ENCODE measurements at places on chromosomes 2 and 18.

DNA sequence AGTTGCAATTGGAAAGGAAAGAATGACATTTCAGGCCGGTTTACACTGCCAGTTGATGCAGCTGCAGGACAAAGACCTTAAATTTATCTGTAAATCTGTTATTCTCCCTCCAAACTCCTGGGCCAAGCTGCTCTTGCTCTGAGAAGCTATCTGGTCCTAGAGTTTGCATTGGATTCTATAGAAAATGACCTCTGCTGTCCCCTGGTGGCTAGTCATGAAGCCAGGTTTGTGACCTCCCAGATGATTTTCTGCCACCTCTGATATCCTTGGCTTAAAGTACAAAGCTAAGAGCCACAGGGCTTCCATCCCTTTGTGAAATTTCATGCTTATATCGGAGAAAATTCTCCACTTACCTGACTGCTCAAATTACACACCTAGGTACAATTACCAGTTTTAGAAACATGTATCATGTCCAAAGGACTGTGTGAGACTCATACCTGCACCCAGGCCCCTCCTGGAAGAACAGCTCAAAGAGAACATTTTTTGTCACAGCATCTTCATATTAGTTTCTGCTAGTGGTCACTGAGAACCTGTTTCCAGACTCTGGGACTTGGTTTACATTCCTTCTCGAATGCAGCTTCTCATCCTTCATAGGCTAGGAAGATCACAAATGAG, 28.9 kb upstream of the IER3IP1 start:
- DNase-seq, result no peak

GRCh38 chr2:64846177-64846576, 143.0 kb upstream of the SLC1A4 start:
- DNase-seq, result no peak

DNA sequence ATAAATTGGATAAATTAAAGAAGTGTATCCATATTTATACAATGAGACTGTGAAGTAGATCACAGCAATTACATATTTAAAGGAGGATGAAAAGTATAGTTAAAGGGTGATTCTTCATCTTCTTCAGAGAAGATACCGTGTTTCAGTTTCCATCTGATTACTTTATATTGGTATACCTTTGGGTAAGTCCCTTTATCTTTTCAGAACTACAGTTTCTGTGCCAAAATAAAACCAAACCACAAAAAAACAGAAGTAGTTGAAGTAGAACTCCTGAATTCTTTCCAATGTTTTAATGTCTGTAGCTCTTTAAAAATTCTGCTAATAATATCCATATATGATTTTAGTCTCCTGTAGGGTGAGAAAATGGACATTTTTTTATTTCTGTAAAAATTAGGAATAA, 231.2 kb upstream of the LINC00305 start:
- no peak for DNase-seq

GRCh38 chr2:13504808-13505207, 788.1 kb downstream of the TRIB2 start:
- no peak for DNase-seq

DNA sequence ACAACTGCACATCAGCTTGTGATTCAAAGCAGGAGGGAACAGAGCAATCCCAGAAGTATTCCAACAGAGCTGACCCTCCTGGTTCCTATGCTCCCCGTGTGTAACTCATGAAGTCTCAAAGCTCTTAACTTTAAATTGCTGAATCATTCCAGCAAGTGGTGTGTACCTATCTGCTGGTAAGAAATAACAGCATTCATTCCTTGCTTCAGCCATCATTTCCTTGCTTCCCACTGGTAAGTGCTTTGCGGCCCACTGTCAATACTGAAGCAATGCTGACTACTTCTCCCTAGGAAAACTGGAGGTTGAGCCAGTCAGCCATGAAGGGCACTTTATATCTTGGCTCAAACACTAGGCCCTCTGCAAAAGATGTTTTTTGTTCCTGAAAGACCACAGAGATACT, 222.4 kb downstream of the EXOC6B start:
- no peak for DNase-seq

GRCh38 chr18:31562726-31563125, 29.0 kb upstream of the TTR start:
- DNase-seq, result no peak

- DNase-seq, result no peak
These were observed 36.8 kb downstream of the RNU4ATAC start for GRCh38 chr2:121567452-121567851.

DNA sequence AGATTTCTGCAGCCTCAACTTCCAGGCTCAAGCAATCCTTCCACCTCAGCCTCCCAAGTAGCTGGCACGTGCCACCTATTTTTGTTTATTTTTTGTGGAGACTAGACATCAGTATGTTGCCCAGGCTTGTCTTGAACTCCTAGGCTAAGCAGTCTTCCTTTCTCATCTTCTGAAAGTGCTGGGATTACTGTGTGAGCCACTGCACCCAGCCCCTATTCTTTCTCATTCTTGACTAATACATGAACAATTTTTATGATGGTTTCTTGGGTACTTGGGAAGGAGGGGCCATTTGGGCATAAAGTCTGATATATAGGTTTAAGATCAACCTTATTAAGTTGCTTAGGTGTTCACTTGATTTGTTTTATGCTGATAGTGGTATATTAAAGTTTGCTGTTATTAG, 26.2 kb downstream of the EPC2 start:
- no peak for DNase-seq

DNA sequence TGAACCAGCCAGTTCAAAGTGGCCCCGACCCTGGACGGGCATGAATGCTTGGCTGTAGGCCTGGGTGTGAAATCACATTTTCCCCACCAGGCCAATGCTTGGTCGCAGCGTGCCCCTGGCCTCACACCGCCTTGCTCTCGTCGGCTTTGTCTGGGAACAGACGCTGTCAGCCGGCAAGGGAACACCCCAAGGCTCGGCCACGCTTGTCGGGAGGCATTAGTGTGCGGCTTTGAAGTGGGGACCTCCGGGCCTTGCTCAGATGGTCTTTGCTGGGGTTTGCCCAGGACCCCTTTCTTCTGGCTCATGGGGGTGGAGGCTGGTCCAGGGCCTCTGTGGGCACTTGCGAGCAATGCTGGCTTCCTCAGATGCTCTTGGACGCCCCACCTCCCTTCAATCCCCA, 79.1 kb downstream of the INHBB start:
- DNase-seq, result no peak

- DNase-seq, result no peak
These were observed 217.1 kb downstream of the DYM start for GRCh38 chr18:49243391-49243790.

DNA sequence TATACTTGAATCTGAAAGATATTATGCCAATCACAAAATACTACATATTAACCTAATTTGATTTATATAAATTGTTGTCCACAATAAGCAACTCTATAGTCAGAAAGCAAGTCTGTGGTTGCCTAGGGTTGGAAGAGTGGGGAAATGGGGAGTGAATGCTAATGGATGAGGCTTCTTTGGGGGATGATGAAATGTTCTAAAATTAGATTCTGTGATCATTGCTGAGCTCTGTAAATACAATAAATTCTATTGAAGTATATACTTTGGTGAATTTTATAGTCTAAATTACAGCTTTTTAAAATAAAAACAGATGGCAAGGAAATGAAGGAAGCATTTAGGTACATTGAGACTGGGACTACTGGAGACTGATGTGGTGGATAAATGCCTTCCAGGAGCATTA, 275.5 kb downstream of the MBD2 start:
- no peak for DNase-seq

- DNase-seq, result no peak
These were observed 42.7 kb downstream of the MAL start for GRCh38 chr2:95068256-95068655.

DNA sequence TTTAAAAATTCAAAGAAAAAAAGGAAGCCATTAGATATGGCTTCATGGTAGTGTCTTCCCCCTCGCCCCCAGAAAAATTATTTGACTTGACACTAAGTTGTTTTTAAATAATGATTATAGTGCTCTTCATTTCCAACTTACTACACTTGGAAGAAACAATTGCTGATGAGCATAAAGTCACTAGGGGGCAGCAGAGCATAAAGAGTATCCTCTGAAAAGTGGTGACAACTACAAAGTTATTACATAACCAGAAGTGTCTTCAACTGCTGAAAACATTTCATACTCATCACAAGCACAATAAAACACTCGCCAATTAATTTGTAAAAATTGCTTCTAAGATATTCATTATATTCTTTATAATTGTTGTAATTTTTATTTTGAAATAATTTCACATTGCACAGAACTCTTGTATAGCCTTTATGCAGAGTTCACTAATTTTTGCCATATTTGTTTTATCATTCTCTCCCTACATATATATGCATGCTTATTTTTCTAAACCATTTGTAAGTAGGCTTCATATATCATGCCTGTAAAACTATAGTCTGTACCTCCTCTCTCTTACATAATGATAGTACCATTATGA, 54.9 kb downstream of the EXOC6B start:
- DNase-seq, result peak; percentile 26

DNA sequence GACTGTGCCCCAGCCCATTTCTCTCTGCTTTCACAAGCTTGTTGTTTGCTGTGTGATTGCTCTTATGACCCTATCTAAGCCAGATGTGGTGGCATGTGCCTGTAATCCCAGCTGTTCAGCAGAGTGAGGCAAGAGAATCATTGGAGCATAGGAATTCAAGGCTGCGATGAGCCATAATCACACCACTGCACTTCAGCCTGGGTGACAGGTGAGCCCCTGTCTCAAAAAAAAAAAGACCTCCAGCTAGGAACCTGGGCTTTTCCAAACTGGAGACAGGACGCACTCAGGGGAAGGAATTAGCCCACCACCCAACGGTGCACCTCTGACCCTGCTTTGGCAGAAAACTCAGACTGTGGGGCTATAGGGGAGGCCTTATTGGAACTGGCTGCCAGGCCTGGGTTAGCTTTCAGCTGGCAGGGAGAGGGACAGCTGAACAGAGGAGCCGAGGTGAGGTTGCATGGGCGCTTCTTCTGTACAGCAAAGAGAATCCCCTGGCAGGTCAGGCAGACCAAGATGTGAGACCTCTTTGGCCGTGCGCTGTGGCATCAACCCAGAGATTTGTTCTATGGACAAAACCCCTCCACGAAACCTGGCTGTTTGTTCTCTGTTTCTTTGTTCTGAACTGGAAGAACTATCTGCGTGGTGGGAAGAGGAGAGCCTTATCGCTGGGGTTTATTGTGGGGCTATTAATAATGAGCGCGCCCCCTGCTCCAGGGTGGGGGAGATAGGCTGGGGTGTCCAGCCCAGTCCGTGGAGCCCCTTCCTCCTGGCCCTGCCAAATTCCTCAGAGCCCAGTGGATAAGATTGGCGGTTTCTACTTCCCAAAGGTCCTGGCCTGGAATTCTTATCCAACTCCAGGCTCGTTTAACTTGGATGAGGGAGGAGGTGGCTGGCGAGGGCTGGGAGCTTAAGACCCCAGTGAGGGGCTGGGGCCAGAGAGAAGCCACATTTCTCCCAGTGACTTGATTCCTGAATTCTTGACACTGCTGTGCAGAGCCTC, 38.8 kb upstream of the SMAD7 start:
- no peak for DNase-seq

DNA sequence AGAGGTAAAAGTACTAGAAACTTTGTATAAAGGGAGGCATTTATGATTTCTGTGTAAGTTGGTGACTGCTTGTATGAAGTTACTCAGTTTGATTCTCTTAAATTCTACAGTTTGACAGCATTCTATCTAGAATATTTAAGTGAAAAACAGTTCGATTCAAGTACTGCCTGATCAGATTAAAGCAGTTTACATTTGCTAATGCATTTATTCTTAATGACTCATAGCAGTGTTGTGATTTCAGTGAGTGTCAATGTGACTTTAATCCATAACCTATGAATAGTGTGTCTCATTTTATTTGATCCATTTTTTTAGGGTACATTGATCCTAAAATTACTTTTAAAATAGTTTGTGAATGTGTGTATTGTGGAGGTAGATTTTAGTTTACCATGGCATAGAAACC, 35.7 kb downstream of the WDR43 start:
- no peak for DNase-seq

DNA sequence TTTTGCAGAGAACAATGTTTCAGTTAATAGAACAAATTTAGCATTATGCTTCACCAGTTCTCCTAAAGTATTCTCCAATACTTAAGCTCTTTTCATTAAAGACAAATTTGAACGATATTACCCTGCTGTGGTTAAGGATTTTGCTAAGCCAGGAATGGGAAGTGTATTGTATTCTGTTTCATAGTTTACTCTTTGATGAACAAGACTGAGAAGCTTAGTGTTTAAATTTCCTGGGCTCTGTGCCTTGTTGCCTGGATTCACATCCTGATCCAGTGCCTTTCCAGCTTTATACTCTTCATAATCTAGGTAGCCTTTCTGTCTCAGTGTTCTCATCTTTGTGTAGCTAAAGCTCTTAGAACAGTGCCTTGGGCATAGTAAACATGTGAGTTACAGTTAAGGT, 58.6 kb upstream of the GLS start:
- no peak for DNase-seq

DNA sequence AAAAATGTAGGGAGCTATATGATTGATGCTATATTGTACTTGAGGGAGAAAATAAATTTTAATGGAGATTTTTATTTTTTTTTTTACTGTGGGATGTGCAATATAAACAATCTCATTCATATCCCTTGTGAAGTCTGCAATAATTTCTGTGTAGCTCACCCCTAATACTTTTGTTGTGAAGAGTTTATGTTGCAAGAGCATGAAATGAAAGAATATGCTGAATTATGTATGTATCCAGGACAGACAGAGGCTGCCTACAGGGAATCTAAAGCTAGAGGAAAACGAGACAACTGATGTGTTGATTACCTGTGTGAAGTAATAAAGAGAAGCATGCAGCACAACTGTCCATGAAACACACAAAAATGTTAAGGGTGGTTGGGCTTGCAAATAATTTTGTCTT, 643.3 kb downstream of the DCDC2C start:
- DNase-seq, result no peak

GRCh38 chr2:237074211-237074993, 11.3 kb upstream of the COPS8 start:
- DNase-seq, result no peak

DNA sequence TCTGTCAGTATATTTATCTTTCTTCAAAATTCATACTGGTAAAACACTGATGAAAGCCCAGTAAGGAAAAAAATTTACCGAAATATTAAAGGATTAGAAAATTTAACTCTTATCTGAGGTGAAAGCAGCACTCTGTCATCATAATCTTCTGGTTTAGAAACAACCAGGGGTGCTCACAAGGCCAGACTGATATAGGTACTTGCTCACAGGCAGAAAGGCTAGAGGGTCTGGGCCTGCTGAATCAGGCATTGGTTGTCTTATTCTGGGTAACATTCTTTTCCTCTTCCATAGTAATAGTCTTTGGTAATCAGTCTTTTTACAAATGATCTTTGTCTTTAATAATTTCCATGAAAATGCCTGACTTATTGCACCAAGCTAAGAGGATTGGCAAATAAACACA, 221.4 kb upstream of the TFPI start:
- no peak for DNase-seq

DNA sequence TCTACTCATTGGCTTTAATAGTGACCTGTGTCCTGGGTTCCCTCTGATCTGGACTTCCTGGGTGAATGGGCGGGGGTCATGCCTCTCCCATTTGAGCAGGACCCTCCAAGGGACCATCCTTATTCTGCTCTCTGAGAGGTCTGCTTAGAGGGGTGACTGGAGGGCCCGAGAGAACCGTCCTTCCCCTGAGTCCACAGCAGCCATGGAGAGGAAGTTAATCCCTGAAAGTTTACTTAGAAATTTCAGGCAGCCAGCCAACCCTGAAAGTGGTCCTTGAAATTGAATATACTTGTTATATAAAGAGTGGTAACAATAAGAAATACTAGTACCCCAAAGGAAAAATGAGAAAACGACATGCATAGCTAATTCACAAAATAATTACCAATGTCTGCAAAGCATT, 226.1 kb downstream of the DYSF start:
- no peak for DNase-seq

Data from stimulated activated CD8-positive, alpha-beta memory T cell treated with anti-CD3 and anti-CD28 coated beads, Interleukin-4, amount 100 ng/mL, for 1 hour (primary cell).